Brain (organoid and tissue), 16 donors: ENCODE measurements at places on chromosomes 2 and 18. TPM values are rescaled to one million over a fixed set of nuclear protein-coding genes. Genes with fewer than 3 reads are reported as not detected.

GRCh38 chr2:67660015-67660602, 263.0 kb downstream of the ETAA1 start:
- DNase-seq, result no peak

- no peak for DNase-seq
These were observed 226.8 kb downstream of the RND3 start for GRCh38 chr2:150260636-150261035.

- no peak for DNase-seq
These were observed 23.6 kb upstream of the RAB1A start for GRCh38 chr2:65153515-65153914.

CACNB4 gene
- 1.1 TPM for polyA plus RNA-seq

SRD5A2 gene
- not detected for polyA plus RNA-seq

LRRC30 gene
- polyA plus RNA-seq, result not detected

SPP2 gene
- polyA plus RNA-seq, result not detected
